Neural crest cell (in vitro differentiated cells): ENCODE measurements at places on chromosomes 4 and X.

GRCh38 chr4:111991163-111991562, 154.1 kb upstream of the FAM241A start:
- no peak overlapping the region for H3K4me3 ChIP-seq
- peaks cover 5% of the 10 kb centered on the region for H3K4me1 ChIP-seq
- H3K27ac ChIP-seq: no peak overlapping the region
- H3K36me3 ChIP-seq: no peaks in the 10 kb centered on the region
- H3K27me3 ChIP-seq: no peaks in the 10 kb centered on the region

- H3K4me3 ChIP-seq: no peak overlapping the region
- peaks cover 13% of the 10 kb centered on the region for H3K4me1 ChIP-seq
- H3K27me3 ChIP-seq: peaks cover 19% of the 10 kb centered on the region
- DNase-seq: no peak
- no peaks in the 10 kb centered on the region for H3K36me3 ChIP-seq
Observed at GRCh38 chr4:48970471-48970921, 15.6 kb upstream of the CWH43 start.

- peaks cover 4% of the 10 kb centered on the region for H3K4me1 ChIP-seq
- no peaks in the 10 kb centered on the region for H3K27me3 ChIP-seq
- H3K27ac ChIP-seq: no peak overlapping the region
- H3K4me3 ChIP-seq: no peak overlapping the region
- DNase-seq: no peak
- H3K36me3 ChIP-seq: no peaks in the 10 kb centered on the region
Observed at GRCh38 chr4:25440478-25441030, 63.5 kb downstream of the ANAPC4 start.

- no peak overlapping the region for H3K4me3 ChIP-seq
- H3K36me3 ChIP-seq: no peaks in the 10 kb centered on the region
- no peak overlapping the region for H3K27ac ChIP-seq
- peaks cover 29% of the 10 kb centered on the region for H3K4me1 ChIP-seq
- no peak for DNase-seq
Observed at GRCh38 chr4:11647433-11647832, 218.7 kb upstream of the HS3ST1 start.
